ENCODE measurements at places on chromosomes 6 and 20. TPM values are rescaled to one million over a fixed set of nuclear protein-coding genes. Genes with fewer than 3 reads are reported as not detected.

- no peak for DNase-seq
- no peak overlapping the region for H3K27ac ChIP-seq
- no peak overlapping the region for H3K4me3 ChIP-seq
- peaks cover 3% of the 10 kb centered on the region for H3K4me1 ChIP-seq
- H3K27me3 ChIP-seq: no peaks in the 10 kb centered on the region
Measured at GRCh38 chr6:11423072-11423471, 114.5 kb upstream of the TMEM170B start.

DNA sequence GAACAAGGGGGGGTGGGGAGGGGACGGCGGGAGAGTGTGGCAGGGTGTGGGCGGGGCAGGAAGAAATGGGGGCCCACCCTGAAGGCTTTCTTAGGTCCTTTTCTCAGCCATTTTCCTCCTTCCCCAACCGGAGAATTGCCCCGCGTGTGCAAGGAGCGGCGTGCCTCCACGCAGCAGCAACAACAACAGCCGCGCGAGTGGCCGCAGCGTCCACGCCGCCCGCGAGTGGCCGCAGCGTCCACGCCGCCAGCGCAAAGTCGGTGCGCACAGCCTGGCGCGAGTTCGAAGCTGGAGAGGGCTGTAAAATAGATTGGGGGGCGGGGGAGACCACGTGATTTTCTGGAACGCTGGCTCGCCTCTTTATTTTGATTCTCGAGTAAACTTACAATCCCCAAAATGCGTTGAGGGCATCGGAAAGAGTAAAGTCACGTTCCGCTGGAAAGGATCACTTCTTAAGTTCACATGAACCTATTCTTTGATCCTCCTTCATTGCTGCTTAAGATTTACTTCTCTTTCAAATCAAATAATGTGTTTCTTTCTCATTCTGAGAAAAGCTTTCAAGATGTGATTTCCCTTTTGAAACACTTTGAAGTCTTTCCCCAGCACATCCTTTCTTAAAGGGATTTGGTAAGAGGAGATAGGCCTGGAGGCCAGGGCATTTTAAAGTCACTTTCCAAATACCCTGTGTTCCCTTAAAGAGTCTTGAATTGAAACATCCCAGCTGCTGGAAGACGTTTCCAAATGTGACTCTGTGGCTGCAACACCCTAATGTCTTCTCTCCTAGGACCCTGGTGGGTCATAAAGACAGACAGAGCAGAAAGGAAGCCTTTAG lies 66.7 kb upstream of the ZNF217 start:
- H3K4me1 ChIP-seq: peaks cover 8% of the 10 kb centered on the region
- no peaks in the 10 kb centered on the region for H3K36me3 ChIP-seq
- H3K27ac ChIP-seq: peak overlapping the region; percentile 74
- H3K4me3 ChIP-seq: peak overlapping the region; percentile 38
- H3K27me3 ChIP-seq: no peaks in the 10 kb centered on the region

DNA sequence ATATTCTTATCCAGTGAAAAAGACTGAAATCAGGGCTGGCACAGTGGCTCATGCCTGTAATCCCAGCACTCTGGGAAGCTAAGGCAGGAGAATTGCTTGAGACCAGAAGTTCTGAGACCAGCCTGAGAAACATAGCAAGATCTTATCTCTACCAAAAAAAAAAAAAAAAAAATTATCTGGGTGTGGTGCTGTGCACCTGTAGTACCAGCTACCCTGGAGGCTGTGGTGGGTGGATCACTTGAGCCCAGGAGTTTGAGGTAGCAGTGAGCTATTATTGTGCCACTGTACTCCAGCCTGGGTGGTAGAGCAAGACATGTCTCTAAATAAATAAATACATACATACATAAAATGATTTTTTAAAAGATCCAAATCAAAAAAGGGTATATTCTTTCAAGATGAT lies 6.3 kb downstream of the CALHM6 start:
- DNase-seq: no peak
- no peaks in the 10 kb centered on the region for H3K27me3 ChIP-seq
- peaks cover 4% of the 10 kb centered on the region for H3K4me1 ChIP-seq
- no peak overlapping the region for H3K27ac ChIP-seq
- no peak overlapping the region for H3K4me3 ChIP-seq

DNA sequence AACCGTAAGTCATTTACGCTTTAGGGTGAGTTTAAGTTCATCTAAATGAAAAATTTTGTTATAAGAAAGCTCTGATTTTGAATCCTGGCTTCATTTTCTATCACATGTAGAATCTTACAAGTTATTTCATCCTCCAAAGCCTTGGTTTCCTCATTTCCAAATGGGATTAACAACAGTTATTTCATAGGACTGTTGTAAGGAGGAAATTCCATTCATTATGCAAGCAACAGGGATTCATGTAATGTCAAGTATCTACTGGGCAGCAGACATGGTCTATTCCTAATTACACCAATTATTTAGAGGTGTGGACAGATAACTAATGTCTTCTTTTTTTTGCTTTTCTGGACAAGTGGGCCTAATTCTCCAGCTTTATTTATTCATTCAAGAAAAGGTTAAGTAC lies 154.0 kb downstream of the PDSS2 start:
- H3K36me3 ChIP-seq: no peaks in the 10 kb centered on the region
- no peaks in the 10 kb centered on the region for H3K27me3 ChIP-seq
- H3K4me1 ChIP-seq: no peaks in the 10 kb centered on the region
- H3K4me3 ChIP-seq: no peak overlapping the region

- no peaks in the 10 kb centered on the region for H3K36me3 ChIP-seq
- no peaks in the 10 kb centered on the region for H3K4me1 ChIP-seq
- no peak overlapping the region for H3K27ac ChIP-seq
- DNase-seq: no peak
- H3K27me3 ChIP-seq: no peaks in the 10 kb centered on the region
Measured at GRCh38 chr6:107275330-107275865, 160.1 kb upstream of the BEND3 start.

The ME1 gene
- total RNA-seq: 14.5 TPM

The TBXT gene
- not detected for total RNA-seq

GRCh38 chr6:16854986-16855385 lies 93.7 kb upstream of the ATXN1 start:
- no peaks in the 10 kb centered on the region for H3K27me3 ChIP-seq
- no peaks in the 10 kb centered on the region for H3K36me3 ChIP-seq
- no peak for DNase-seq
- no peak overlapping the region for H3K4me3 ChIP-seq
- no peak overlapping the region for H3K27ac ChIP-seq
- H3K4me1 ChIP-seq: no peaks in the 10 kb centered on the region

The C6orf52 gene
- not detected for total RNA-seq

- no peak overlapping the region for H3K27ac ChIP-seq
- no peaks in the 10 kb centered on the region for H3K36me3 ChIP-seq
- H3K4me1 ChIP-seq: no peaks in the 10 kb centered on the region
- H3K27me3 ChIP-seq: no peaks in the 10 kb centered on the region
Measured at GRCh38 chr20:41196653-41197225, 59.4 kb downstream of the PLCG1 start.

GRCh38 chr6:63764318-63764916 lies 128.8 kb downstream of the PHF3 start:
- DNase-seq: no peak
- H3K27me3 ChIP-seq: no peaks in the 10 kb centered on the region
- no peak overlapping the region for H3K4me3 ChIP-seq
- no peaks in the 10 kb centered on the region for H3K4me1 ChIP-seq

GRCh38 chr6:102848210-102848609 lies 1454.7 kb downstream of the GRIK2 start:
- no peak for DNase-seq
- no peaks in the 10 kb centered on the region for H3K27me3 ChIP-seq
- H3K4me3 ChIP-seq: no peak overlapping the region

- H3K27me3 ChIP-seq: no peaks in the 10 kb centered on the region
- no peak overlapping the region for H3K4me3 ChIP-seq
Measured at GRCh38 chr6:159304641-159305040, 135.4 kb downstream of the FNDC1 start.

The WFDC2 gene
- total RNA-seq: 246 TPM

The HTR1E gene
- 2.9 TPM for total RNA-seq

The PACRG gene
- total RNA-seq: 4.7 TPM

DNA sequence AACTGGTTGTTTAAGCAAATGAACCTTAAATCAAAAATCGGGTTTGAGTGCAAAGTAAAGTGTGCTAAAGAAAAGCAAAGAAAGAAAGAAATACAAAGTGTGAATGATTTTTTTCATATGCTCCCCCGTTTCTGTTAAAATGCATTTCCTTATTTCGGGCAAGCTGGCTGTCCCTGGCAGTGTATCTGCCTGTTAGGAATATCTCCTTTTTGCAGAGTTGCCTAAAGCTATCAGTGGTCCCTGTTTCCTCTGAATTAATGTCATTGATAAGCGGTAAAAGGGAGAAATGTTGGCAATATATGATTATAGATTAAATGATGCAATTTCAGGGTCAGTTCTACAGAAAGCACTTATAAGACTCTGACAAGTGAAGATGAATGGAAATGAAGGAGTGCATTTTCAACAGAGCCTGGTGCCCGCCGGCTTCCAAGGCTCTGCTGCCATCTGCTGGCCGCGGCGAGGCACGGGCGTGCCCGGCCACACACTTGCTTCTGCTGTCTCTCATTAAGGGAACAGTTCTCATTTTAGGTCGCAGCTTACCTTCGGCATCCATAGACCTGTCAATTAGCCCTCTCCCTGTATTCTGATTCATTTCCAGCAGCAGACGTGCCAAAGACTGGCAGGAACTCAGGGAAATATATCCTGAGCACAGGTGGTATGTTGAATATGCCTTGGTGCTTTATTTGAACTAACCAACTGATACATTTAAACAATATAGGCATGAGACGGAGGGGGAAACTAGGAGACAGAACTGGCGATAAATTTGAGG lies 381.9 kb downstream of the C6orf118 start:
- peak; percentile 70 for DNase-seq
- H3K27me3 ChIP-seq: no peaks in the 10 kb centered on the region
- no peaks in the 10 kb centered on the region for H3K4me1 ChIP-seq
- no peaks in the 10 kb centered on the region for H3K36me3 ChIP-seq
- H3K27ac ChIP-seq: no peak overlapping the region
- no peak overlapping the region for H3K4me3 ChIP-seq

The RAET1E gene
- 0.18 TPM for total RNA-seq

- H3K27ac ChIP-seq: peak overlapping the region; percentile 91
- H3K36me3 ChIP-seq: no peaks in the 10 kb centered on the region
- DNase-seq: no peak
- H3K27me3 ChIP-seq: no peaks in the 10 kb centered on the region
Measured at GRCh38 chr6:159691133-159691962, 1.7 kb downstream of the SOD2 start.

The PBOV1 gene
- not detected for total RNA-seq

The F13A1 gene
- total RNA-seq: 6.2 TPM

All from ovary (tissue), 10 donors.